ENCODE measurements at places on chromosomes 12 and 14.
A peak's percentile ranks its signal among the peaks of the same experiment; 100 is the strongest.

DNA sequence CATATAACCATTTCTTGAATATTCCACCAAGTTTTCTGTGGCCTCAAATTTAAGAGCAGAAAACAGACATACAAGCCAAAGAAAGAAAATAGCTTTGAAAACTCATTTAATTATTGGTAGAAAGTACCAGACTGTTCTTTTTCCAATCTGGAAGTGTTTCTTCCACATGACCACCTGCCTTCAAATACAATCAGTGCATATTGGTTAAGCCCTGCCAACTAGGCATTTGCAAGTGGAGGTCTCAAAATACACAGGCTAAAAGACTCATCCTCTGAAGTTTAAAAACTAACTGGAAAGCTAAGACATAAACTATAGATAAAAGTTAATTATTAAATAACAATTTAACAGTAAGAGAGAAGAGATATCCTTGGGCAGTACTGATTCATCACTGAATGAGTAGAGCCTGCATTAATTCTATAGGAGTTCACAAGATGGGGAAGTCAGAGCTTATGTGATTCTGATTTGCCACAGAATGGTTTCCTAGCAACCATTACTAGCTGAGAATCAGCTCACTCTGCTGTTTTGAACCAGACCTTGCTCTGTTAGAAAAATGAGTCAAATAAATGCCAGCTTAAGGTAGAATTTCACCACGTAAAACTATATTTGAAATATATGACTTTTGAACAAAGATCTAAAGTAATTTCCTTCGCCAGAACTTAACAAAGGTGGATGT, 433.8 kb downstream of the FUT8 start:
- DNase-seq = no peak

DNA sequence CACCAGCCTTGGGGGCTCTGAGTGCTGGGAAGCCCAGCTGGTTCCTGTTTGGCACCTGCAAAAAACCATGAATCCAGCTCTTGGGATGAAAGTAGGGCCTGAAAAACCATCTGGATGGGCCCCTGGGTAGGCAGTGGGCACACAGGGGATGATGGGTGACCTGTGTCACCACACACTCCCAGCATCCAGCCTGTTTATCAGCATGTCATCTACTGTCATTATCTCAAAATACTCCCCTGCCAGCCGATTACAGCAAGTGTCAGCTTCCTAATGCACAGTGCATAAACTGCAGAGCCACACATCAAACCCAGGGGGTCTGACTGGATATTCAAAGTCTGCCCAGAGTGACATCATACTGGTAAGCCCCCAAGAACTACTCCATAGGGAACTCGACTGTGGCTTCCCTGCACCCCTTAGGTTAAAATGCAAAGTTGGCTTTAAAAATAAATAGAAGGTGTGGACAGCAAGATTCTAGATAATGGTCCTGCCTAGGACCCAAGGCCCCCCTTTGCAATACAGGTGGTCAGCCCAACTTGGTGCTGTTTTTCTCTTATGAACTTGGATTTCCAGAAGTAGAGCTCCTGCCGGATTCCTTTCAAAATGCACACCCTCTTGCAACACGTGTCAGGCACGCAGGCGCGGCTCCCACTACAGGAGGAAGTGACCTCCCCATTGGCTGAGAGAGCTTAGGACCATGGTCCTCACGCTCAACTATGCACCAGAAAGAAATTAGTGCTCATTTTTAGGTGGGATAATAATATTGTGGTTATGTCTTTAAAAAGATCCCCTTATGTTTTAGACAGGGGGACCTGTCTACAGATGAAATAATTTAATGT, 94.1 kb downstream of the GCH1 start:
- DNase-seq = peak; percentile 18

GRCh38 chr12:113341535-113341934, 6.6 kb upstream of the SLC8B1 start:
- no peak for DNase-seq

DNA sequence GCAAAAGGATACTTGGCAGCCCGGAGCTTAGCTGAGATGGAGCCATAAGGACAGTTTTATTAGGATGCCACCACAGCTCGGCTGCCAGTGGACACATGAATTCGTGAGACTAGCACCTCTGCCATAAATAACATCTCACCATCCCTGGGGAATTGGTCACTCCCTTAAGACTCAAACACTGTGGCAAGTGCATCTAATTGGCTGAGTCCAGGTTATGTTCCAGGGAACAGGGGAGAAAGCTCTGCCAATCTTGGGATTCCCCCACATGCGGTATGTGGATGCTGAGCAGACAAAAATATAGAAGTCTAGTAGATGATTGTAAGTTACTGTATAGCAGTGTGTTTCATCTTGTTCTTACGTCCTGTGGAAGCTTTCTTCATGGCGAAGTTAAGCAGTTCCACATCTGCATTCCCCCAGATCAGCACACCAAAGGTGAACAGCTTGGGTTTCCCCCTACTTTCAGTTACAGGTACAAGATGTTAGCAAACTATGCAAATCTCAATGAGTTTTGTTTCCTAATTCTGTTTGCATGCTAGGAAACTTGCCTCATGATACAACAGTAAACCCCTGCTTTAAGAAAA, 131.1 kb downstream of the ETV6 start:
- DNase-seq = no peak

DNA sequence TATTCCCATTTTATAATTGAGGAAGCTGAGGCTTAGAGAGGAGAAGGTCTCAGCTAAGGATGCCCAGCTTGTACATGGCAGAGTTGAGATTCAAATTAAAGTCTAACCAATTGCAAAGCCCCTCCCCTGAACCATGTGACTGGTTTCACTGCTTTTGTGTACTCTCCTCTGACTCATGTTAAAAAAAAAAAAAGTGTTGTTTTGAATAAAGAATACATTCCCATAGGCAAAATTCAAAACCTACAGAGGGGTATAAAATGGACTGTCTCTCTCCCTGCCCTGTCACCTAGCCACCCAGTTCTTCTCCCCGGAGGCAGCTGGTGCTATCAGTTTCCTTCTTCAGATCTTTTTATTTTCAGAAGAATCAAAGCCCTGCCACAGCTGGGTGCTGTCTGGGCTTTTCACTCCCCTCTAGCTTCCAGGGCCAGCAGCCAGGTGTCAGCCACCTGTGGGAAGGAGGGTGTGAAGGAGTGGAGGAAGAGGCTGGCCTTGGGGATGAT, 5.4 kb downstream of the PSMD9 start:
- peak; percentile 72 for DNase-seq

GRCh38 chr12:105048315-105048714, 35.9 kb downstream of the ALDH1L2 start:
- DNase-seq = no peak
